ENCODE measurements at places on chromosomes 5 and 9. TPM values are rescaled to one million over a fixed set of nuclear protein-coding genes. Genes with fewer than 3 reads are reported as not detected.

PGM5 gene
- 23.2 TPM for total RNA-seq

DNA sequence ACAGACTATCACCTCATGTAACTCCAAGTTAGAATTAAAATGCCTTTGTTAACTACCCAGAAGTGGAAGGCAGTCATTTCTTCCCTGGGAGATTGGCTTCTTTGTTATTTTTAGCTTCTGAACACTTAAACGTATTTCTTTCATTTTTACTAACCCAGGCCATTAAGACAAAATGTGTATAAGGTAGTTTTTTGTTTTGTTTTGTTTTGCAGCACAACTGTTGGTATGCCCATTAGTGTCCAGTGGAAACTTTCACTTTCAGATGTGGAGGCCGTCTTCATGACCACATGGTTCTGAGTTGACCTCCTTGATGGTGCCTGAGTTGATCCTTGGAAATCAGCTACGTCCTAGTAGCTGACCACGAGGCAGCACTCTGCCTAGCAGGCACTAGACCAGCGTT is 264.6 kb upstream of the ZNF608 start:
- DNase-seq: no peak

DNA sequence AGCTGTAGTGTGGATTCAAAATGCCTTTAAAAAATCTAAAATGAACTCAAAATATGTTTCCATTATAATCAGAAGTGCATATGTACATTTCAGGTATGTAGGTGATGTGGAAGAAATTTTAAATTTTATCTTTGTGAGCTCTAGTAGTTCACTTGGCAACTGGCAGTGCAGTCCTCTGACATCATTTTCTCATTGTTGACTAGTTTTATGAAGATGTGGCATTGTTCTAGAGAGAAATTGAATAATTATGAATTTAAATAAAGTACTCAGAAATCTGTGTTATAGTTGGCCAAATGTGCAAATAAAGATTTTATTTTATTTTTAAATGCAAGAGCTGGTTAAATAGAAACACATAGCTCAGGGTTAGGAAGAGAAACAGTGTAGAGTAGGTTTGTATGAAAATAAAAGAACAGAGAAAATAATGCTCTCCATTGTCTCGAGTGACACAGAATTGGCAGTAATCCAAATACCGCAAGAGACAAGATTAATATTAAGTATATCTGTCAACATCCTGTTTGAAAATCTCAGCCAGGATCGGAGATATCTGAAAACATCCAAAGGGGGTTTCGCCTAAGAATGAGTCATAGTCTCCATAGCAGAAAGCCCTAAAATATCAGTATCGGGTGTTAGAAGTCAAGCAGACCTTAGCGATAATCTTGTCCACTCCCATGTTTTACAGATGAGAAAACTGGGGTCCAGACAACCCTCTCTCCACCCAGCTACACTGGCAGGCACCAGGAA is 189.4 kb downstream of the CCDC192 start:
- no peak for DNase-seq

PCDHA5 gene
- 0.42 TPM for total RNA-seq

SLC46A2 gene
- not detected for total RNA-seq
